Naive thymus-derived CD8-positive, alpha-beta T cell (primary cell): ENCODE measurements at places on chromosomes 4 and X. TPM values are rescaled to one million over a fixed set of nuclear protein-coding genes. Genes with fewer than 3 reads are reported as not detected.

- no peak overlapping the region for H3K4me3 ChIP-seq
- H3K27me3 ChIP-seq: peaks cover 3% of the 10 kb centered on the region
- no peaks in the 10 kb centered on the region for H3K4me1 ChIP-seq
Measured at GRCh38 chrX:52852110-52852860, 15.6 kb downstream of the XAGE3 start.

DNA sequence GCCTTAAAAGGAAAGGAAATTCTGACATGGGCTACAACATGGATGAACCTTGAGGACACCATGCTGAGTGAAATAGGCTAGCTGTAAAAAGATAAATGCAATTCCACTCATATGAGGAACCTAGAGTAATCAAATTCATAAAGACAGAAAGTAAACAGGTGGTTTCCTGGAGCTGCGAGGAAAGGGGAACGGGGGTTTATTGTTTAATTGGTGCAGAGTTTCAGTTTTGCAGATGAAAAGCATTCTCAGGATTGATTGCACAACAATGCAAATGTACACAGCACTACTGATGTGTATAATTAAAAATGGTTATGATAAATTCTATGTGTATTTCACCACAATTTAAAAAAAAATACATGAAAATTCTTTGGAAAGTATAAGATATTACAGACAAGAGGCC, 24.0 kb downstream of the PLRG1 start:
- H3K36me3 ChIP-seq: no peaks in the 10 kb centered on the region
- H3K27ac ChIP-seq: no peak overlapping the region
- no peaks in the 10 kb centered on the region for H3K4me1 ChIP-seq
- no peak overlapping the region for H3K4me3 ChIP-seq

- no peaks in the 10 kb centered on the region for H3K36me3 ChIP-seq
- no peak for DNase-seq
Measured at GRCh38 chr4:113186913-113187312, 137.5 kb downstream of the ANK2 start.

DNA sequence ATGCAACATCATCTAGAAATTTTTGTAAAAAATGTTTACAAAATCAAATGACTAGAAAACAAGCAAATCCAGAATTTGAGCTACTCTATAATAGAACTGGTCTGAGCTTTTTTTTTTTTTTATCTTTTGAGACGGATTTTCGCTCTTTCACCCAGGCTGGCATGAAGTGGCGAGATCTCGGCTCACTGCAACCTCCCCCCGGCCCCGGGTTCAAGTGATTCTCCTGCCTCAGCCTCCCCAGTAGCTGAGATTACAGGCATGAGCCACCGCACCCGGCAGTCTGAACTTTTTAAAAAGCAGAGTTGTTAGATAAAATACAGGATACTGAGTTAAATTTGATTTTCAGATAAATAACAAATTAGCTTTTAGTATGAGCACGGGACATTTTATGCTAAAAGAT, 11.0 kb downstream of the SPP1 start:
- peaks cover 1% of the 10 kb centered on the region for H3K4me1 ChIP-seq
- H3K27me3 ChIP-seq: peaks cover 15% of the 10 kb centered on the region
- H3K27ac ChIP-seq: no peak overlapping the region
- DNase-seq: no peak

DNA sequence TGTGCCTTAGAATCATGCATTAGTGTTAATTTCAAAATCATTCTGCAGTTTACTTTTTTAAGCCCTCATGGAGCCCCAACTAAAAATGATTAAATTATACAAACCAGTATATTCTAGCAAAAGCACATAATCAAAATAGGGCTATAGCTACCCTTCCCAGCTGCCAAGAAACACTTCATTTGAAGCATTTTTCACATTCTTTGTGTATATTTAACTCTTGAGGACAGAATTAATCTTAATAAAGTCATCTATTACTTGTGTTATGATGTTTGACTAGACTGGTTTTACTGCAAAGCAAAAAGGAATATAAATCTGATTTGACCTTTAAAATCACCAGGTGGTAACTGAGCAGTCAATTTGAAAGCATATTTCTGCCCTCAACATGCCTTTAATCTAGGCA, 145.1 kb downstream of the PRDM5 start:
- no peaks in the 10 kb centered on the region for H3K27me3 ChIP-seq
- H3K27ac ChIP-seq: no peak overlapping the region
- H3K36me3 ChIP-seq: no peaks in the 10 kb centered on the region
- no peak overlapping the region for H3K4me3 ChIP-seq

DNA sequence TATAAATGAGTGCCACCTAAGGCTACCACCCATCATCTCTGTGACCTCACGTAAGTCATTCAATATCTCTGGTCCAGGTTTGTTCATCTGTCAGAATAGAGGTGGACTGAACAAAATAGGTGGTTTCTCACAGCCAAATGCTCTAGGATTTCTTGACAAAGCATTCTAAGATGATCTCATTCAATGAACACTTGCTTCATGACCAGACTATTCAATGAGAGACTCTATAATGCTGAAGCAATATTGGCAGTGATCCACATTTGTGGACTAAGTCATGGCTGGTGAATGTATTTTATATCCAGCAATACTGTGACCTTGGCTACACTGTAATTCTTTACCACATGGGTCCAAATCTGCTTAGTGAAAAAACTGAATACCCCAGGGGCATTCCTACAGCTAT, 37.9 kb downstream of the LDB2 start:
- no peaks in the 10 kb centered on the region for H3K36me3 ChIP-seq
- no peak overlapping the region for H3K27ac ChIP-seq
- H3K27me3 ChIP-seq: peaks cover 3% of the 10 kb centered on the region
- H3K4me1 ChIP-seq: no peaks in the 10 kb centered on the region
- no peak overlapping the region for H3K4me3 ChIP-seq

DNA sequence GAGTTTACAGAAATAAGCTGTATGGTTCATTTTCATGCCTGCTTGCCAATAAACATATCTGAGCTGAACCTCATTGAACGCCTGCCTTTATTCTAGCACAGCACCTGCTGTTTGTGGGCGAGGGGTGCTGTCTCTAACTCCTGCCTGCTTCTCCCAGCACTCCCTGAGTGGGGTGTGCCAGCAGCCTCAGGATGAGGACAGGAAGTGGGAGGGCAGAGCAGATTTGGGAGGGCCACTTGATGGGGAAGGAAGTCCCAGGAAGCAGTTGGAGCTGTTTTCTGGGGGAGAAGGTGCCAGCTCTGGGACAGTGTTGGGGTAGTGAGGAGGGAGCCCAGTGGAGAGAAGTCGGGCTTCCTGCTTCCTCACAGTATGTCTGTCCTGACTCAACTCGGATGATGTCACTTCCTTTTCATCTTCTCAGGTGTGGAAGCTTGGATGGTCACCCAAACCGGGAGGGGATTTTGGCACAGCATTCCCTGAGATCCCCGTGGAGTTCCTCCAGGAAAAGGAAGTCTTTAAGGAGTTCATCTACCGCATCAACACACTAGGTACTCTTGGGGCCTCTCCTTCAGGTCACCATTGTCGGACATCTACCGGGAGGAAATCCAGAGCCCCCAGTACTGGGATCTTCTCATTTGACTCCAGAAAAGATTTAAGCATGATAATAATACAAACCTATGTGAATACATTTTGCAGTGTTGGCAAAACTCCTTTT, 29.0 kb upstream of the MSANTD1 start:
- H3K27me3 ChIP-seq: no peaks in the 10 kb centered on the region
- H3K4me3 ChIP-seq: no peak overlapping the region
- DNase-seq: no peak
- H3K4me1 ChIP-seq: no peaks in the 10 kb centered on the region
- no peak overlapping the region for H3K27ac ChIP-seq
- H3K36me3 ChIP-seq: peaks cover 94% of the 10 kb centered on the region

Gene MAGT1
- 35.0 TPM for total RNA-seq

Gene SLC25A4
- 11.7 TPM for total RNA-seq

Gene HPSE
- total RNA-seq: 5.3 TPM

Gene CNGA2
- not detected for total RNA-seq

Gene BLOC1S4
- 38.7 TPM for total RNA-seq

Gene SPANXA1
- total RNA-seq: not detected
